ENCODE measurements at places on chromosomes 13 and 19. TPM values are rescaled to one million over a fixed set of nuclear protein-coding genes. Genes with fewer than 3 reads are reported as not detected.

Gene SYNGR4
- total RNA-seq = not detected

Gene SOX1
- not detected for total RNA-seq

Gene SSC5D
- total RNA-seq = 0.66 TPM

GRCh38 chr19:17981611-17982010 lies 14.7 kb downstream of the KCNN1 start:
- no peaks in the 10 kb centered on the region for H3K4me1 ChIP-seq
- DNase-seq = no peak
- H3K27me3 ChIP-seq = no peaks in the 10 kb centered on the region
- H3K4me3 ChIP-seq = no peak overlapping the region
- no peak overlapping the region for H3K27ac ChIP-seq

DNA sequence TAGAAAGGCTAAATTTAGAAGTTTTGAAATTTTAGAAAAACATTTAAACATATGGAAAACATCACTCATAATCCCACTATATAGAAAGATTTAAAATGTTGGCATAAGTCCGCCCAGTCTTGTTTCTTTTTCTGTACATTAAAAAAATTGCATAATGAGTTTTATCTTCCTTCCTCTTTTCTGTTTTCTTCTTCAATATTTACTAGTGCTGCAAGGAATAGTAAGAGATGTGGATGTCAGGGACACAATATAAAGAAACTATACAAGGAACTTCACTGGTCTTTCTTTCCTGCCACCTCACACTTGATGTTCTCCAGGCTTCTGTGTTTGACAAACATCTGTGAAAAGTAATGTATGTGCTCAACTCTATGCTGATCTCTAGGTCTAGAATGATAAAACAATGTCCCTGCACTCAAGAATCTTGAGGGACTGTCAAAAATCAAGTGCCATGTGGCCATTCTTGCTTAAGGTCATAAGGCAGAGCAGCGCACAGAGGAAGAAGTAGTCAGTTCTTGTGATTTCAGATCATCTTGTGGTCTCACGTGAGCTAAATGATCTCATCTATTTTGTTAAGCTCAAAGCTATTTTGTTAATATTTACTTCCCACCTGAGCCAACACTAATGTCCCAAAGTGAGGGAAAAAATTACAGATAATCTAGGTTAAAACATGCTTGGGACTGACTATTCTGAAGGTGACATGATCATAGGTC lies 186.9 kb upstream of the OBI1 start:
- H3K27me3 ChIP-seq = peaks cover 2% of the 10 kb centered on the region
- no peak overlapping the region for H3K27ac ChIP-seq
- H3K4me3 ChIP-seq = no peak overlapping the region
- H3K36me3 ChIP-seq = no peaks in the 10 kb centered on the region

DNA sequence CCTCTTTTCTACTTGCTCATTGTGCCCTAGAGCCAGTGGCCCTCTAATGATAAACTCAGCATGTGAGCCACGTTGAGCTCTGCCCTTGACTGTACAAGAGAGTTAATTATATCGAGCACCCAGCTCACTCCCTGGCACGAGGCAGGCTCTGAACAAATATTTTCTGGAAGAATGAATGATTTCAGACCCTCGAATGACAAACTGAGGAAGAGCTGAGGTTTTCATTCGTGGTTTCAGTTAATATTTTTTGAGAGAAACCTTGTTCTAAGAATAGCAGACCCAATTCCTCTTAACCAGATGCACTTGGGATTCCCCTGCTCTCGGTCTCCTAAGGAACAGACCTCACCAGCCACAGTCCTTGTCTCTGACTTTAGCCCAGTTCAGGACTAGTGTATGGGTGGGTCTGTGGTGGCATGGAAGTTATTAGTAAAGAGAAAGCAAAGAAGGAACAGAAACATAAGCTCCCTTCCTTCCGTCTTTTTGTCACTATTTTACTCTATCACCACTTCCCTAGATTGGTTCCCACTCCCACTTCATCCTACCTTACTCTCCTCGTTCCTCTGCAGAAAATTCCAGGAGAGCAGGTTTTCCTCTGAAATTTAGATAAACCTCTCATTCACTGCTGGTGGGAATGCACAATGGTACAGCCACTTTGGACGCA lies 22.1 kb upstream of the WDFY2 start:
- H3K27ac ChIP-seq = no peak overlapping the region
- no peaks in the 10 kb centered on the region for H3K27me3 ChIP-seq
- no peak overlapping the region for H3K4me3 ChIP-seq

DNA sequence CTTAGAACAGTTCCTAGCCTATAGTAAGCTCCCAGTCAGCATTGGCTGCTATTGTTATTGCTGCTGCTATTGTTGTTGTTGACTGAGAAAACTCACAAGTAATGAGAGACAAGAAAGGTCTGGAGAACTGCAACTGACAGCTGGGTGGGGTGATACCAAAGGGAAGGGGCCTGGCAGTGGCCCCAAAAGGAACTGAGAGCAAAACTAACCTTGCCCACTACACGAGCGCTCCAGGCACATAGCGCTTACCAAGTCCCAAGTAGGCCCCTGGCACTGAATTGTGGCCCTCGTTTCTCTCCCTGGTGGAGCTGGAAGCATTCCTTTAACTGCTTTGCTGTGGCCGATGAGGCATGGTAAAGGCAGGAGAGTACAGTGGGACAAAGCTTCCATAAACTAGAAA lies 59.7 kb downstream of the KCTD12 start:
- H3K4me3 ChIP-seq = no peak overlapping the region
- no peak for DNase-seq
- no peaks in the 10 kb centered on the region for H3K27me3 ChIP-seq
- H3K36me3 ChIP-seq = no peaks in the 10 kb centered on the region
- no peak overlapping the region for H3K27ac ChIP-seq

DNA sequence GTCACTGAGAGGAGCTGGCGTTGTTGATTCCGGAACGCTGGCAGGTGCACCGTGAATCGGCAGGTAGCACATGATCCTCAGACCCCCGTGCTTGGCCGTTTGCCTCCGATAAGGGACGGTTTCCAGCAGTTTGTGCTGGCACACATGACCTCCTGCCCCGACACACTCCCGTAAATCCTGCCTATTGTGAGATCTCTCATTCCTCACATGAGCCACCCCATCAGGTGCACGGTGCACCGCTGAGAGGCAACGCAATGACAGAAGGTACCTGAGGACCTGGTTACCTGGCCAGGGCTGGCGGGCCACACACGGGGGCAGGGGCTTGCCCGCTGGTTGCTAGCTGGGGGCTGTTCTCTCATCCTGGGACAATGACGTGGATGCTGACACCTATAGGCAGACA lies 2.1 kb upstream of the ADPRHL1 start:
- H3K36me3 ChIP-seq = peaks cover 17% of the 10 kb centered on the region
- no peak for DNase-seq
- H3K4me3 ChIP-seq = no peak overlapping the region
- H3K27ac ChIP-seq = no peak overlapping the region
